Activated naive CD4-positive, alpha-beta T cell treated with anti-CD3 and anti-CD28 coated beads, Interleukin-2, amount 50 U/mL, for 16 hours (primary cell): ENCODE measurements at places on chromosomes 7 and 10.

DNA sequence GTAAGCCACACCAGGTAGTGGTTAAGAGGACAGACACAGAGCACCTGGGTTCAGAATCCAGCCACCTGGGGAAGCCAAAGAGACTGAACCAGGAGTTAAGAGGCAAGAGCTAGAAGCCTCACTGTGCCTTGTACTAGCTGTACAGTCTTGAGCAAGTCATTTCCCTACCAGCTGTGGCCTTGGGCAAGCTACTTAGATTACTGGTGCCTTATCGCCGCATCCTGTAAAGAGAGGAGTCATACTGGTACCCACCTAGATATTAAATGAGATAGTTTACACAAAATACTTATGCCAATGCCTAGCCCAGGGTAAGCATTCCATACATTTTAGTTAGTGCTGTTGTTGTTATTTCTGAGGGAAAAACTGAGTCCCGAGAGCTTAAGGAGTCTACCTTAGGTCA is 47.7 kb downstream of the HABP2 start:
- no peak for DNase-seq

GRCh38 chr10:100782461-100783244 is 37.3 kb downstream of the PAX2 start:
- DNase-seq, result no peak

DNA sequence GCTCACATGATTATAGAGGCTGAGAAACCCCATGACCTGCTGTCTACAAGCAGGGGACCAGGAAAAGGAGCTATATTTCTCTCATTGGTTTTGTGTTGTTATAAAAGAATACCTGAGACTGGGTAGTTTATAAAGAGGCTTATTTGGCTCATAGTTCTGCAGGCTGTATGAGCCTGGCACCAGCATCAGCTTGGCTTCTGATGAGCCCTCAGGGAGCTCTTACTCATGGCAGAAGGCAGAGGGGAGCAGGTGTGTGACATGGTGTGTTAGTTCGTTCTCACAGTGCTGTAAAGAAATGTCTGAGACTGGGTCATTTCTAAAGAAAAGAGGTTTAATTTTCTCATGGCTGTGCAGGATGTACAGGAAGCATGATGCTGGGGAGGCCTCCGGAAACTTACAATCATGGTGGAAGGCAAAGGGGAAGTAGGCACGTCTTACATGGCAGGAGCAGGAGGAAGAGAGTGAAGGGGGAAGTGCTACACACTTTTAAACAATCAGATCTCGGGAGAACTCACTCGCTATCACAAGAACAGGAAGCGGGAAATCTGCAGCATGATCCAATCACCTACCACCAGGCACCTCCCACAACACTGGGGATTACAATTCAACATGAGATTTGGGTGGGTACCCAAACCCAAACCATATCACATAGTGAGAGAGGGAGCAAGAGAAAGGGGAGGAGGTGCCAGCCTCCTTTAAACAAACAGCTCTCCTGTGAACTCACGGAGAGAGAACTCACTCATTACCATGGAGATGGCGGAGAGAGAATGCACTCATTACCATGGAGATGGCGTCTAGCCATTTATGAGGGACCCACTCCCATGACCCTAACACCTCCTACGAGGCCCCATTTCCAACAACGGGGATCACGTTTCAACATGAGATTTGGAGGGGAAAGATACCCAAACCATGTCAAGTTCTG is 133.4 kb downstream of the JCAD start:
- DNase-seq, result no peak

- no peak for DNase-seq
Observed at GRCh38 chr10:35889971-35890675, 248.0 kb upstream of the FZD8 start.

- DNase-seq, result no peak
Observed at GRCh38 chr7:135179321-135179925, 8.9 kb upstream of the CYREN start.
